ENCODE measurements at places on chromosomes 6 and 20. TPM values are rescaled to one million over a fixed set of nuclear protein-coding genes. Genes with fewer than 3 reads are reported as not detected.

TNXB gene
- 5.0 TPM for total RNA-seq

TRAPPC3L gene
- total RNA-seq: not detected

NHLRC1 gene
- 1.0 TPM for total RNA-seq

CGA gene
- not detected for total RNA-seq

CD109 gene
- 3.3 TPM for total RNA-seq

COL9A1 gene
- 7.8 TPM for total RNA-seq

METTL24 gene
- total RNA-seq: 0.61 TPM

ZNF311 gene
- 0.68 TPM for total RNA-seq

SNAP25 gene
- total RNA-seq: 0.13 TPM

SPATS1 gene
- total RNA-seq: not detected

STMND1 gene
- total RNA-seq: not detected

ALDH8A1 gene
- not detected for total RNA-seq

DEFB116 gene
- total RNA-seq: not detected

BHLHE23 gene
- total RNA-seq: 0.22 TPM

SPTLC3 gene
- total RNA-seq: 0.42 TPM

RSPO3 gene
- total RNA-seq: not detected

FAM217A gene
- not detected for total RNA-seq

CLPSL2 gene
- 6.0 TPM for total RNA-seq

SNHG17 gene
- total RNA-seq: 74.8 TPM

F13A1 gene
- total RNA-seq: 0.18 TPM

RAB44 gene
- not detected for total RNA-seq

GRM1 gene
- 0.07 TPM for total RNA-seq

PKIG gene
- total RNA-seq: 23.0 TPM

RNF144B gene
- 2.3 TPM for total RNA-seq

BCAS1 gene
- total RNA-seq: 0.37 TPM

C6orf62 gene
- total RNA-seq: 125 TPM

DZANK1 gene
- 9.6 TPM for total RNA-seq

SMPDL3A gene
- total RNA-seq: 0.68 TPM

XKR7 gene
- total RNA-seq: 1.5 TPM

PIM1 gene
- 47.5 TPM for total RNA-seq

HLA-DPA1 gene
- total RNA-seq: 2.6 TPM

HUS1B gene
- 0.96 TPM for total RNA-seq

MEP1A gene
- total RNA-seq: not detected

SUPT3H gene
- 22.5 TPM for total RNA-seq

SLC24A3 gene
- 0.83 TPM for total RNA-seq

FKBP5 gene
- 33.9 TPM for total RNA-seq

HLA-DMA gene
- total RNA-seq: 7.5 TPM

SRMS gene
- total RNA-seq: 0.70 TPM

HLA-DRB5 gene
- total RNA-seq: 3.3 TPM

NR2E1 gene
- total RNA-seq: not detected

PSORS1C2 gene
- total RNA-seq: 0.31 TPM

GSTA2 gene
- not detected for total RNA-seq

BMP6 gene
- 0.61 TPM for total RNA-seq

RAET1L gene
- total RNA-seq: not detected

DDO gene
- total RNA-seq: not detected

TENT5A gene
- total RNA-seq: 1.6 TPM

SIRPD gene
- total RNA-seq: not detected

HTR1E gene
- not detected for total RNA-seq

GSTA3 gene
- total RNA-seq: not detected

DLK2 gene
- total RNA-seq: 0.96 TPM
